AML-193 (cell line): ENCODE measurements at places on chromosomes 7 and 10.

DNA sequence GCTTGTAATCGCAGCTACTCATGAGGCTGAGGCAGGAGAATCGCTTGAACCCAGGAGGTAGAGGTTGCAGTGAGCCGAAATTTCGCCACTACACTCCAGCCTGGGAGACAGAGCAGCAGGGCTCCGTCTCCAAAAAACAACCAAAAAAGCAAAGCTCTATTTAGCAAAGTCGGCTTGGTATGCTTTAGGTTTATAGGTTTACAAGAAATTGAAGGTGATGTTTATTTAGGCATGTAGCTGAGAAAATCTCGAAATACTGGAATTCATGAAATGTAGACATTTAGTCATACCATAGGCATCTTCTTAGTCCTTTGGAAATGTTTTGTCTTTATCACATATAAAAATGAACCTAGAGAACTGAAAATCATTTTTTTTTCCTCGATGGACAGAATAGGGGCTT, 453.8 kb upstream of the ANKRD30A start:
- DNase-seq: no peak

DNA sequence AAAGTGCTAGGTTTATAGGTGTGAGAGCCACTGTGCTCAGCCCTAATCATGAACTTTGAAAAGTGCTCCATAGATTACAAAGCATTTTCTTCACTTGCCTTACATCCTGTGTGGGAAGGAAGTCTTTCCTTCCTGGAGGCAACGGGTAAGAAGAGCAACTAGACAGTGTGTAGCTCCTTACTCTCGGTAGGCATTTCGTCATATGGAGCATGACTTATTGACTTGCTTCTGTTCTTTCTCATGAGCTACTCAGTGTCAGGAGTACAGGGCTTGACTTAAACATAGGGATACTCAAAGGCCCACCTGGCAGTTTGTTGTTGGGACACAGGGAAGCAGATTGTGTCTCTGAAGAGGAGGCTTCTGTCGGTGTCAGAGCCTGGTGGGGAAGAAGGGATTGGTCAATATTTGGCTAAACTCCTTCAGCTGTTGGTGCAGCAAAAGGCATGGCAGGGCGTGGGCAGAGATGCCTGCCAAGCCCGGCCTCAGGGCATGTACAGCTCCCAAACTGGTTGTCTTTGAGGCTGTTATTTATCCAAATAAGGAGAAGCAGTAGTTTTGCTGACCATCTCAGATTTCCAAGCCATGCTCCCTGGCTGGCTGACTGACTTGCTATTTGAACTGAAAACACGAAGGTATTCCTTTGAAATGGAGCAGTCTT, 248.9 kb downstream of the KIAA1217 start:
- peak; percentile 81 for DNase-seq

DNA sequence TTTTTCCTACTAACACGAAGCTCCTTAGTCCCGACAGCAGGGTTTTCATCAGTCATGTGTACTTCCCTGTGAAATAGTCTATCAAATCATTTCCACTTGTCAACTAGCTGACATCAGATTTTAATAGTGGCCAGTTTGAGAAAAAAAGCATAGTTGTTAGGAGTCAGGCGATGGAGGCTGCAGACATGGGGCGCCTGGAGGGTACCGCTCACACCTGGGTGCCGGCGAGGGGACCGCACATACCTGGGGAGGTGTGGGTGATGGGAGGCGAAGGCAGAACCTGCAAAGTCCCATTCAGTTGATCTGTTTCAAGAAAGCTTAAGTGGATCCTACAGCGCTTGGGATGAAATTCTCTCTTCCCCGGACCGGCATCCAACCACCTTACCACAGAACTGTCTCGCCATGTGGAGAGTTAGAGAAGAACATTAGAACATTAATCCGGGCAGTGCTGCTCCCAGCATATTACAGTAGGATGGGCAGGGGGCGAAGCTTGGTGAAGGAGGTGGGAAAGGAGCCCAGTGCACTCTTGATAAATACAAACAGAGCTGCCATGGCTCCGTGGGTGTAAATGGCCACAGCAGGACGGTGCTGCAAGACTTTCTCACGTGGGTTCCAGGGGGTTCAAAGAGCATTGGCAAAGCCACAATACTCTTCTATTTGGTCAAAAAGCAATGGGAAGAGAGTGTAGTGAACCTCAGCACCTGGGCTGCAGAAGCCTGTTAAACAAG, 24.2 kb downstream of the ADARB2 start:
- DNase-seq: no peak

- no peak for DNase-seq
Observed at GRCh38 chr10:20877986-20878983, 18.8 kb downstream of the NEBL start.

DNA sequence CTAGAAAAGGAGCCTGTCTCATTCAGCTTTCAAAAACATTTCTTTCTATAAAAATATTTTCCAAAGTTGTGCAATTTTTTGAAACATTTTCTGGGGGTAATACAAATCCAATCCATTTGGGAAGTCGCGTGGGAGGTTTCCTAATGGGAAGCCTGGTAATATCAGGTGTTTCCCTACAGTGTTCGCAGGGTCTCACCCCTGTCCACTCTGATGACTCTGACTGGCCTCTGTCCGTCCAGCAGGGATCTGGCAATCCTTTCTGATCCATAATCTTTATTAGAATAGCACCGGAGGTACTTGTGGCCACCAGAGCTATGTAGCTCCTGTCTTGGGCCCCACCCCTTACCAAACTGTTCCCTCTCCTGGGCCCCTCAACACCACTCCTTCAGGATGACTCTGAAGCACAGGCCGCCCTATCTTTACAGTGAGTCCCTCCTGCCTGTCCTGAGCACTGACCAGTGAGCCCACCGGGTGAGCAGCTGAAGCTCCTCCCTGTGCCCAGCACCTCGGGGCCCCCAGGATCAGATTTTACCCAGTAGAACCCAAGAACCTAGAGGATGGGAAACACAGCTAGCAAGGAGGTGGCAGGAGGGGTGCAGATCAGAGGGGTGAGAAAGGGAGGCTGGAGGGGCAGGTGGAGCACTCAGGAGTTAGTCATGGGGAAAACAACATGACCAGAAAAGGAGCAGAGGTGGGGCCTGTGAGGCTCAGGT, 84.8 kb downstream of the PTPRE start:
- no peak for DNase-seq

DNA sequence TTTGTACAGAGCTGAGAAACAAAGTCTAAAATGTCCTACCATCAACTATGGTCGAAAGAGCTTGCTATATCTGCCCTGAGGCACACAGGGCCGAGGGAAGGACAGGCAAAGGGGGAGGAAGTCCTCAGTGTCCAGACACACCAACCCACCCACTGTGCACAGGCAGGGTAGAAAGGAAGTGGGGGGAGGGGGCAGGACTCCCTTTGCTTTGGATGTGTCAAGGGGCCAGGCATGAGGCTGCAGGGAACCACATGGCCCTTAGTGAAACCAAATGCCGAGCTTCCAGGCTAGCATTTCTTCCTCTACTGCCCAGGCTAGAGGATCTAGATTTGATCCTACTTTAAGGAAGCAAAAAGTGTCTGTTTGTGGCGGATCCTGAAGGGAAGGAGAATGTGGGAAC, 28.6 kb downstream of the KCNH2 start:
- DNase-seq: no peak

DNA sequence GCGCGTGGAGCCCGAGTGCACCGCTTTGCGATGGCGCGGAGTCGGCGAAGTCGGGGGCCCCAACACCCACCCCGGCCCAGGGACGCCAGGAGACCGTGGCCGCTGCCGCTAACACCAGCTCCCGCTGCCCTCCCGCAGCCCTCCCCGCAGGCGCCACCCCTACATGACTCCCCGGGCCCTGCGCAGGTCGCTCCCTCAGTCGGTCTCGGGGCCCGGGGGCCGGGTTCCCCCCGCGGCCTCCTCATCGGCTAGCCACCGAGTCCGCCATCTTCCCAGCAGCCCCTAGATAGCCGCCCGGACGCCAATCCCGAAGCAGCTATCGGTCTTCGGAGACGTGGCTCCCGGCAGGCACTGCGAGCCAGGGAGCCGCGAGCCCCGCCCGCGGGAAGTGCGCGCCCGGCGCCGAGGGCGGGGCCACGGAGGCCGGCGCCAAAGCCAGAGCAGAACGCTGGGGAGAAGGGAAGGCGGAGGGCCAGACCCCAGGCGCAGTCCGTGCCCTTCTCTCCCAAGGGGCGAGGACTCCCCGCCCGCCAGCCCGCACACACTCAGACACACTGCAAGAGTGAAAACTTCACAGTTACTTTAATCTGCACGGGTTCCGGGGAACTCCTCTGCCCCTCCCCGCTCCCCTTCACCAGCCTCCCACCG, at the start of gene FASTK:
Gene FASTK, minus strand, starts transcription at position 288 of the 648 bp plus-strand sequence. Its CDS starts 43 bp downstream, at position 245.
- peak; percentile 71 for DNase-seq

GRCh38 chr10:66752714-66753113, 173.1 kb upstream of the LRRTM3 start:
- DNase-seq: no peak

DNA sequence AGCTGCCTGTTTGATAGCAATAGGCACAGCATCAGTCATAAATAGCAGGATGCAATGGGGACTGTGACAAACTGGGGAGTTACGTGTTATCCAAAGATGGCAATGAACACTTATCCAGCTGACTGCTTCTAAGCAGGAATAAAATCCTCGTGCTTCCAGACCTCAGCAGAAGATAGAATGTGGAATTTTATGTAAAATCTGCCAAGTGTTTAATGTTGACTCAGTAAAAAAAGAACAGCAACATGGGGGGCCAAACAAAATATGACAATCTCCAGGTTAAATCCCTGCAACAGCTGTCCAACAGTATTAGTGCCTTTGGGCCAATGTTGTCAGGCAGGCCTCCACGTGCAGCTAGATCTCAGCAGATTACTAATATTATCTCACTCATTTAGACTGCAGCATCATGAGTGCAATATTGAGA, 127.3 kb downstream of the SEMA3C start:
- no peak for DNase-seq
